CD4-positive, CD25-positive, alpha-beta regulatory T cell (primary cell): ENCODE measurements at places on chromosomes 7 and 10.
A peak's percentile ranks its signal among the peaks of the same experiment; 100 is the strongest.

DNA sequence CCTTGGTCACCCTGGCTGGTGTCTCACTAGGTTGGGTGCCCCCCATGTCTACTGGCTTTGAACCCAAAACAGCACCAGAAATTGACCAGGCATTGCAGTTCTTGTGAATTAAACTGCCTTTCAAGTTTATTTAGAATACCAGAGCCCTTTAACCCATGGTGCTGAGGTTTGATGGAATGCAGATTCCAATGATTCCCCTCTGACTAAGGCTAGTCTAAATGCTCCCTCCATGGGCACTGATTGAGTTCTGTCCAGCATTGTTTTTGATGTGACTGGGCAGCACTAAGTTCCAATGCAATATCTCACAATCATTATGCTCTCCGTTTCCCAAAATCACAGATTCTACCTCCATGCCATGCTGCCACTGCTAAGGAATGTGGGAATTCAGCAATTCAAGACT is 1047.4 kb upstream of the LRRN3 start:
- no peak overlapping the region for H3K27ac ChIP-seq
- DNase-seq, result no peak
- H3K36me3 ChIP-seq, result no peaks in the 10 kb centered on the region
- H3K4me3 ChIP-seq, result no peak overlapping the region
- H3K27me3 ChIP-seq, result no peaks in the 10 kb centered on the region

- H3K4me1 ChIP-seq, result no peaks in the 10 kb centered on the region
- no peak for DNase-seq
- no peaks in the 10 kb centered on the region for H3K27me3 ChIP-seq
- H3K27ac ChIP-seq, result no peak overlapping the region
- H3K36me3 ChIP-seq, result no peaks in the 10 kb centered on the region
- H3K4me3 ChIP-seq, result no peak overlapping the region
These were observed 123.3 kb upstream of the LAMB4 start for GRCh38 chr7:108253275-108254044.

DNA sequence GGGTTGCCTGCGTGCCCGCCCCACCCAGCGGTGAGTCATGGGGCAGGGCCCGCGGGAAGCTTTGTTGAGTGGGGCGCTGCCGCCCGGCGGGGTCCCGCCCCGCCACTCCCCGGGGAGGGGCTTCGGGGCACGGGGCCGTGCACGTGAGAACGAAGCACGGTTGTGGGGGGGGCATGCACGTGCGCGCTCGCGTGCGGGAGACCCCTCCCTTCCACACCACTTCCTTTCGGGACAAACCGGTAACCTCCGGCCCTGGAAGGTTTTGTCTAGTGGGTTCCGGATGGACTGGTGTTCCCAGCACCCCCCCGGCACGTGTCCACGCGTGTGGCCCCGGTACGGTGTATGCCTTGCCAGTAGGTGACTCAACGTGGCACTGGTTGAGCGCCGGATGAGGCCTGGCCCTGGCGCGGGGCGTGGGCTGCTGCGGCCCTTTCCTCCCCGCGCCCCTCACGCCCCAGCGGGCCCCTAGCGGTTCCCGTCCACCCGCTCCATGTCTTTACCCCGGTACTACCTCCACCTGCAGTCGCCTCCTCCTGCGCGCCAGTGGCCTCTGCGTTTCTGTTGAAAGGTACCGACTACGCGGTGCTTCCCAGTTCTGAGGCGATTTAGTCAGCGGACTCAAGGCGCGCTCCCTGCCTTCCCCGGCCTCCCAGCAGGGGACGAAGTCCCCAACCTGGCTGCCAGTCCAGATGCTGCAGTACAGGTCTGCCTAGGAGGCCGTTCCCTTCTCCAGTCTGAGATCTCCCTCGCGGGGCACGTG is 3.1 kb downstream of the ADIRF start:
- peak; percentile 87 for DNase-seq
- H3K4me1 ChIP-seq, result peaks cover 49% of the 10 kb centered on the region
- H3K4me3 ChIP-seq, result no peak overlapping the region
- H3K27ac ChIP-seq, result peak overlapping the region; percentile 94
- H3K27me3 ChIP-seq, result no peaks in the 10 kb centered on the region
- no peaks in the 10 kb centered on the region for H3K36me3 ChIP-seq

GRCh38 chr7:64098-64915 is 128.1 kb upstream of the FAM20C start:
- H3K27me3 ChIP-seq, result no peaks in the 10 kb centered on the region
- no peaks in the 10 kb centered on the region for H3K36me3 ChIP-seq
- no peaks in the 10 kb centered on the region for H3K4me1 ChIP-seq
- no peak overlapping the region for H3K27ac ChIP-seq
- no peak for DNase-seq

DNA sequence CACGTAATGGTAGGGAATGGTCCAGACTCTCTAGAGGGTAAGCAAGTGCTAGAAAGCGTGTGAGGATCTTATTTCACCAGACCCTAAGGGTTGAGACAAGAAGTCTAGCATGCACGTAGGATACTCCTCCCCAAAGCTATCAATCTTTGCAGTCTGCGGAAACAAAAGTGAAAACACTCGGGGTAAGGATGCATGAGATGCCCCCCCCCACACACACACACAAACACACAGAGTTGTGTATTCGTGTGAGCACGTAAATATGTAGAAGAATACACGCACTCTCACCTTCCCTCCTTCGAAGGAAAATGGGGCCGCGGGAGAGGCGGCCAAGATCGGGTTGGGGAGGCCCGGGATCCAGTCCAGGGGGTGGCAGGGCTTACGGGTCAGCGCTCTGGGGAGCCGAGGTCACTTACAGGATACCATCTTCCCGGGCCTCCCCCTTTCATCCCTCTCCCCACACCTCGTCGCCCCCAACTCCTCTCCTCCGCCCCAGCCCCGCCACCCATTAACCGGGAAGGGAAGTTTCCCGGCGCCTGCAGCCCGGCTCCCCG is 455 bp downstream of the CUL2 start:
- peak overlapping the region; percentile 97 for H3K27ac ChIP-seq
- H3K36me3 ChIP-seq, result peaks cover 5% of the 10 kb centered on the region
- DNase-seq, result no peak
- peaks cover 47% of the 10 kb centered on the region for H3K4me1 ChIP-seq
- no peaks in the 10 kb centered on the region for H3K27me3 ChIP-seq

DNA sequence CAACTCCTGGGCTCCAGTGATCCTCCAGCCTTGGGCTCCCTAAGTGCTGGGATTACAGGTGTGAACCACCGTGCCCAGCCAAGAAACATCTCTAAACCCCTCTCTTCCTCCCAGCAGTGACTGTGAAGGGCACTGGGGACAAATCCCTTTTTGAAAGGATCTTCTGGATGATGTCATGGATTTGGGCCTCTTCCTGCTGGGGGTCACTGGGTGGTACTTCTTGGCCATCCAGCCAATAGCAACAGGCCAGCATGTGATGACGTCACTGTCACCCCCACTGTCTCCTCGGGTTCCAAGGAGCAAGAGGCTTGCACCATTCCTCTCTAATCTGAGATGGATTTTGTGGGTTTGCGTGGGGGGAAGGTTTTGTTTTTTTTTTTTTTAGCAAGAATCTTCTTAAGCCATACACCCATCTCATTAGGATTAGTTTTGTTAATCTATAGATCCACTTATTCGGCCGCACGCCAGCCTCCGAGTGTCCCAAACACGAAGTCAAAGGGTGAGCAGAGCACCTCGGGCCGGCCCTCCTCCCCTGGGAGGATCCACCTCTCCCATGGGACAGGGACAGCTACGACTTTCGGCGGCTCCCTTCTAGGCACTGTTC is 29.4 kb upstream of the TNRC18 start:
- DNase-seq, result no peak
- H3K4me1 ChIP-seq, result no peaks in the 10 kb centered on the region
- no peaks in the 10 kb centered on the region for H3K36me3 ChIP-seq

DNA sequence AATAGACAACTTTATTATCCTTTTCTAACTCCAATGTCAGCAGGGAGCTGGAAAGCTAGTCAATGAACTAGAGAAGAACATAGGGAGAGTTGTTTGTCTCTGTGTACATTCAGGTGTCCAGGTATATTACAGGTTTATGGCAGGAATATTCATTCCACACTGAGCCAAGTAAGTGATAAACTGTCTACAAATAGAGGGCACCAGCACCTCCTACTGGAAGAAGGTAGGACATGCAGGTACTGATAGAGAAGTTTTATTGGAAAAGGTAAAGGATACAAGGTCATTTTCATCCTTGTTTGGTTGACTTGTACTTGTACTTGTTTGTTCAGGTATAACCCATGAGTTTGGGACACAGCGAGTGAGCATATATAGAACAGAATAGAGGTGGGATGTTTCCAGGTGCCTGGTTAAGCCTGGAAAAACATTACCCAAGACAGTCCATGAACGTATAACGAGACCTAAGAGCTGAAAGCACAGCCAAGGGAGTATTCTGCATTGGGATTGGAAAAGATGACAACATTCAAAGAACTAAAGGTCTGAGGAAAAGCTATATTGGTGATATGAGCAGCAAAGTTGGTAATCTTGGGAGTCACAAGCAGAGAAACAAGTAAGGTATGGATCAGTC is 61.4 kb upstream of the PPP1R3C start:
- DNase-seq, result no peak
- H3K27me3 ChIP-seq, result no peaks in the 10 kb centered on the region
- no peak overlapping the region for H3K27ac ChIP-seq
- no peak overlapping the region for H3K4me3 ChIP-seq

- no peak for DNase-seq
- H3K4me3 ChIP-seq, result no peak overlapping the region
- H3K36me3 ChIP-seq, result no peaks in the 10 kb centered on the region
- H3K4me1 ChIP-seq, result no peaks in the 10 kb centered on the region
- no peak overlapping the region for H3K27ac ChIP-seq
- no peaks in the 10 kb centered on the region for H3K27me3 ChIP-seq
These were observed 37.1 kb downstream of the GPR26 start for GRCh38 chr10:123703195-123703790.

- DNase-seq, result peak; percentile 79
- peak overlapping the region; percentile 98 for H3K27ac ChIP-seq
- peak overlapping the region; percentile 86 for H3K4me3 ChIP-seq
- H3K36me3 ChIP-seq, result peaks cover 22% of the 10 kb centered on the region
- peaks cover 47% of the 10 kb centered on the region for H3K4me1 ChIP-seq
These were observed 681 bp upstream of the SPOCK2 start for GRCh38 chr10:72088889-72089575.

DNA sequence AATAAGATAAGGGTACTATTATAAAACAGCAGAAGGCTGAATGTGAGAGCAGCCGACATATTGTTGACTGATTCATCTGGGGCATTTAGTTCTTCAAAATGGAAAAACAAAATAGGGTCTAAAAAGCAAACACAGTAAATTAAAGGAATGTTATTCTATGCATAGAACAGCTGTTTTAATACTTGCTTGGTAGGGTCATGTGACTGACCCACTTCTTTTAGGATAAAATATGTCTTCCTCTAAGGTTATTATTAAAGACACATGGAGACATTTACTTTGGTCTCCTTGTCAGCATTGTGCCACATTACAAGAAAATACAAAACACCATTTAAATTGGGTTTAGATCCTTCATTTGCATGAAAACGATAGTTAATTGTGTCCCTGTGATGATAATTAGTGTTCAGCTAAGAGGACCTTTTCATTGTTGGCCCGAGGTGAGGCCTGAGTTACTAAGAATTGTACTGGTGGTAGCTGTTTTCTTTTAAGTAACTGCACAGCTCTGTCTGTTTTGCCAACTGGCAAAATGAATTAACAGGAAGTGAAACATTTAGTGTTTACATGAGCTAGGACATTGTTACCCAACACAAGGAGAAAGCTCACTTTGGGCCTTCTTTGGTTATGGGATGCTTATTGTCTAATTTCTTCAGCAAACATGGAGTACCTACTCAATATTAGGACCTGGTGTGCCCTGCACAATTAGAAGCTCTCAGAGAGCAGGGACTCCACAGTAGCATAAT is 764.4 kb downstream of the LRMDA start:
- no peak overlapping the region for H3K4me3 ChIP-seq
- H3K27ac ChIP-seq, result no peak overlapping the region
- H3K36me3 ChIP-seq, result no peaks in the 10 kb centered on the region
- H3K27me3 ChIP-seq, result no peaks in the 10 kb centered on the region
- no peak for DNase-seq
- no peaks in the 10 kb centered on the region for H3K4me1 ChIP-seq

- no peaks in the 10 kb centered on the region for H3K36me3 ChIP-seq
- H3K4me3 ChIP-seq, result no peak overlapping the region
- no peaks in the 10 kb centered on the region for H3K4me1 ChIP-seq
- H3K27ac ChIP-seq, result no peak overlapping the region
These were observed 427.1 kb downstream of the GPAM start for GRCh38 chr10:111756217-111757061.

GRCh38 chr10:77175631-77176222 is 461.9 kb downstream of the KCNMA1 start:
- no peak for DNase-seq
- no peak overlapping the region for H3K4me3 ChIP-seq
- H3K4me1 ChIP-seq, result no peaks in the 10 kb centered on the region
- no peak overlapping the region for H3K27ac ChIP-seq
- H3K27me3 ChIP-seq, result no peaks in the 10 kb centered on the region

DNA sequence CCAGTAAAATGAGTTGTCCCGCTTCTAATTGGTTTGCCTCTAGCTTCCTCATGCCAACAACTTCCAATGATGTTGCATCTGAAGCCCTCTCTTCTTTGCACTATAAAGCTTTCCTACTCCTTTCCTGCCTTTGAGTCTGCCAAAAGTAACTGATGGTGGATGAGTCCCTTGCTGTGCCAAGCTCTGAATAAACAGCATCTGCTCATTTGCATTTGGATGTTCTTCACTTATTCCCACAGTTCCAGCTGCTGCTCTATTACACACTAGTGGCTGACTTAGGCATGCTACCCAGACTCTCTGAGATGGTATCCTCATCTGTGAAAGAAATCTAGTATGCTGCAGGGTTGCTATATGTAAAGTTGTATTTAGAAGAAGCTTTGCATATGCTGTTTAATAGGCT is 24.9 kb downstream of the SFR1 start:
- no peak for DNase-seq
- H3K4me1 ChIP-seq, result no peaks in the 10 kb centered on the region
- H3K27me3 ChIP-seq, result peaks cover 33% of the 10 kb centered on the region
- H3K36me3 ChIP-seq, result no peaks in the 10 kb centered on the region
- H3K27ac ChIP-seq, result no peak overlapping the region
